Breast epithelium (tissue), 4 donors: ENCODE measurements at places on chromosomes 1 and 21. TPM values are rescaled to one million over a fixed set of nuclear protein-coding genes. Genes with fewer than 3 reads are reported as not detected.
A peak's percentile ranks its signal among the peaks of the same experiment; 100 is the strongest.

The BRINP3 gene
- total RNA-seq = 3.6 TPM

GRCh38 chr1:198498881-198499280, 41.6 kb downstream of the ATP6V1G3 start:
- no peak for DNase-seq
- H3K4me3 ChIP-seq = no peak overlapping the region
- H3K27ac ChIP-seq = no peak overlapping the region
- no peaks in the 10 kb centered on the region for H3K27me3 ChIP-seq

GRCh38 chr1:47522935-47523834, 85.3 kb downstream of the FOXD2 start:
- H3K27ac ChIP-seq = no peak overlapping the region
- peaks cover 12% of the 10 kb centered on the region for H3K27me3 ChIP-seq
- no peaks in the 10 kb centered on the region for H3K36me3 ChIP-seq
- no peak for DNase-seq
- no peaks in the 10 kb centered on the region for H3K4me1 ChIP-seq
- no peak overlapping the region for H3K4me3 ChIP-seq

The OR2T2 gene
- total RNA-seq = not detected

GRCh38 chr1:198125995-198126735, 30.6 kb upstream of the NEK7 start:
- no peak overlapping the region for H3K4me3 ChIP-seq
- H3K36me3 ChIP-seq = no peaks in the 10 kb centered on the region
- no peak overlapping the region for H3K27ac ChIP-seq
- H3K27me3 ChIP-seq = no peaks in the 10 kb centered on the region
- DNase-seq = no peak

The FNDC10 gene
- 2.9 TPM for total RNA-seq

GRCh38 chr21:44441581-44442265, 13.6 kb upstream of the LRRC3 start:
- H3K4me1 ChIP-seq = no peaks in the 10 kb centered on the region
- no peaks in the 10 kb centered on the region for H3K36me3 ChIP-seq
- no peak overlapping the region for H3K27ac ChIP-seq
- no peaks in the 10 kb centered on the region for H3K27me3 ChIP-seq
- no peak for DNase-seq
- H3K4me3 ChIP-seq = no peak overlapping the region

The SPRR2B gene
- total RNA-seq = not detected

The FCRL5 gene
- total RNA-seq = 5.2 TPM

DNA sequence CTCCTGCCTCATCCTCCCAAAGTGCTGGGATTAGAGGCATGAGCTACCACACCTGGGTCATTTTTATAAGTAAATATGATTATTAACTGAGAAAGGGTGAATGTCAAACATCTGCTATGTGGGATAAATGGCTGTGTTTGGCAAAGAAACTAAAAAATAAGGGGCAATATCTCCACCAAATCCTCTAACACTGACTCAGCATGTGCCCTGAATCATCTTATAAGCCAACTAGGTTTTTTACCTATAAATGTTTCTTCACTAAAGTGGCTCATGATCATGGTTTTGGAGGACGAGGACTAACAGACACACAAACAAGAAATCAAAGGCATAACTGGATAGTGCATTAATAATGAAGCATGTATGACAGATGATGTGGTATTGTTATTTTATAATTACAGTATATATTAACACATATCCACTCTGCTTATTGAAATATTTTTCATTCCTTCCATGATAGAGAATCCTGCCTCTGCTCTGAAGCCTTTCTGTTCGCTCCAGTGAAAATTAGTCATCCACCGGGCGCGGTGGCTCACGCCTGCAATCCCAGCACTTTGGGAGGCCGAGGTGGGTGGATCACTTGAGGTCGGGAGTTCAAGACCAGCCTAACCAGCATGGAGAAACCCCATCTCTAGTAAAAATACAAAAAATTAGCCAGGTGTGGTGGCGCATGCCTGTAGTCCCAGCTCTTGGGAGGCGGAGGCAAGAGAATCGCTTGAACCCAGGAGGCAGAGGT, 11.7 kb upstream of the ARHGAP29 start:
- no peaks in the 10 kb centered on the region for H3K4me1 ChIP-seq
- H3K36me3 ChIP-seq = no peaks in the 10 kb centered on the region
- H3K27me3 ChIP-seq = no peaks in the 10 kb centered on the region
- H3K4me3 ChIP-seq = no peak overlapping the region
- peak overlapping the region; percentile 95 for H3K27ac ChIP-seq

The SPRR5 gene
- total RNA-seq = not detected

DNA sequence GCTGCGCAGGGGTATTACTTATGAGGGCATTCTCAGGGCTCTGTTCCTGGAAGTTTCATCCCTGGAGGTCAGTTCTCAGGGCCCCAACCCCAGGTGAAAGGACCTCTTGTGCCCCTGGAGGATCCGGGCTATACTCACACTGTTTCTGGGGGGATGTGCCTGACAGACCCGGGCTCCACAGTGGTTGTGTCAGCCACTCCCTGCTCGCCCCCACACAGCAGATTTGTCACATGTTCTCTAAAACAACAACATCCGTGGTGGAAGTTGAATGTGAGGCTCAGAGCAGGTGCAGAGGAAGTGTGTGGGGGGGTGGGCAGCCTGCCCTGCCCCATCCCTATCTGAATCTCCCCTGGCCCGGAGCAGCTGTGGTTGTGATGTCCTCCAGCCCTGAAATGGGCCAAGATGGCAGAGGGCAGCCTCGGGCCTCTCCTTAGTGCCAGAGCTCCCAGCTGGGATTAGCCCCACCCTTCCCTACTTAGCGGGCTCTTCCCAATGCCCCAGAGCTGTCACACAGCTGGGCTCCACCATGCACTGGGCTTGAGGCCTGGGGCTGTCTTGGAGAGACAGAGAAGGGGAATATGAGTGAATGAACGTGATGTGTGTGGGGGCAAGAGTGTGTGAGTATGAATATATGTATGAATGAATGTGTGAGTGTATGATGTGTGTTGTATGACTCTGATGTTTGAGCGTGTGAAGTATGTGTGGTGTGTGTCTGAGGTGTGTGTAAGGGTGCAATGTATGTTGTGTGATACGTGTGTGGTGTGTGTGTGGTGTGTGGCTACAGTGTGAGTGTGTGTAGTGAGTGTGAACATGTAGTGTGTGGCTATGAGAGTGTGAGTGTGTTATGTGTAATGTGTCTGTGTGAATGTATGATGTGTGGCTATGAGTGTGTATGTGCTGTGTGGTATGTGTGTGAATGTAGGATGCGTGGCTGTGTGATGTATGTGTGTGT, 1.5 kb upstream of the FCMR start:
- H3K4me1 ChIP-seq = no peaks in the 10 kb centered on the region
- no peaks in the 10 kb centered on the region for H3K36me3 ChIP-seq
- DNase-seq = no peak
- peak overlapping the region; percentile 48 for H3K27ac ChIP-seq

The TGFB2 gene
- 1.6 TPM for total RNA-seq
